ENCODE measurements at places on chromosomes 6 and 20. TPM values are rescaled to one million over a fixed set of nuclear protein-coding genes. Genes with fewer than 3 reads are reported as not detected.

Gene GSTA1
- total RNA-seq, result not detected

Gene OGFR
- 17.8 TPM for total RNA-seq

Gene FNDC11
- 0.59 TPM for total RNA-seq

Gene RGS17
- 0.69 TPM for total RNA-seq

Gene TMEM170B
- 5.8 TPM for total RNA-seq

Gene NHSL1
- 21.6 TPM for total RNA-seq

- no peak for DNase-seq
Observed at GRCh38 chr6:55182016-55182650, 7.8 kb downstream of the HCRTR2 start.

DNA sequence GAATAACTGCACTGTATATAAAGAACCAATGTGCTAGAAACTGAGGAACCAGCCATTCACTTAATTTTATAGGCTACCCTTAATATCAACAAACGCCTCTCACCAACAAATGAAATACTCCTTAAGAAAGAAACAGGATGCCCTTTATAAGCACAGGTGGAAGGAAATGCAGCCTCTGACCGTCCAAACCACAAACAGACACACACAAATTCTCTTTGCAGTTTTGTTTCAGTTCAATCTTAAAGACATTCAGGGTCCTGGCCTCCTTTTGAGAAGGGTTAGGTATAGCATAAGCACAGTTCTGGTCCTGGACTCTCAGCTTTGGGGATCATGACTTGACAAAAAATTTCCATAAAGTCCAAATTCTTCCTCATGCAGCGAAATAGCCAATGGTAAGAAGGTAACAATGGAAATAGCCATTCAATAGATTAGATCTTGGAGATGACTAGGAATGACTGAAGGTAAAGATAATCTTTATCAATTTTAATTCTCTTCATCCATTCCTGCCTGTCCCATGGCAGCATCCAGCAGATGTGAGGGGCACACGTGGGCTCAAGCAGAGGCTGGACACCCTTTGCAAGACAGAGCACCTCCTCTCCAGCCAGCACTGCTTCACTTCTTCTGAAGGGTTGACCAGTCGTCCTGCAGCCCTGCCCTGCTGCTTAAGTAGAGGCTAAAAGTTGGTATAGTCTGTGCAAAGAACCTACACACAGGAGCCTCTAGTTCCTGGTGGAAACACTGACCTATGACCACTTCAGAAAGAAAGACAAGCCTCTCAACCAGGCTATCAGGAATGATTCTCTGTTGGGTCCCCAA is 123.9 kb downstream of the CD83 start:
- DNase-seq, result no peak

DNA sequence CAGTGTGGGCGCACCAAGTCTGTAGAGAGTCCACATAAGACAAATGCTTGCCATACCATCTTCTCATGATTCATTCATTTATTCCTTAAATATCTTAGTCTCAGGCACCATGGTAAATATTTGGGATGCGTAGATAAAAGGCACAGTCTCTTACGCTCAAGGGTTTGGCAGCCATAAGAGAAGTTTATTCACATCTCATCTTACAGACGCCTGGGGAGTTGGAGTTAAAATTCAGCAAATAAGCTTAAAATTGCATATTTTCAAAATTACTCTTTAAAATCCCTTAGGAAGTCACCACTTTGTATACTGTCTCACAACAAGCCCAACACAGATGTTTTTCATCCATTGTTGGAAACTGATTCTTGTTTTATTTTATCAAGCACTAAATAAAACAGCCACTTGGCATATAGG is 363.3 kb downstream of the KIF16B start:
- peak; percentile 84 for DNase-seq

DNA sequence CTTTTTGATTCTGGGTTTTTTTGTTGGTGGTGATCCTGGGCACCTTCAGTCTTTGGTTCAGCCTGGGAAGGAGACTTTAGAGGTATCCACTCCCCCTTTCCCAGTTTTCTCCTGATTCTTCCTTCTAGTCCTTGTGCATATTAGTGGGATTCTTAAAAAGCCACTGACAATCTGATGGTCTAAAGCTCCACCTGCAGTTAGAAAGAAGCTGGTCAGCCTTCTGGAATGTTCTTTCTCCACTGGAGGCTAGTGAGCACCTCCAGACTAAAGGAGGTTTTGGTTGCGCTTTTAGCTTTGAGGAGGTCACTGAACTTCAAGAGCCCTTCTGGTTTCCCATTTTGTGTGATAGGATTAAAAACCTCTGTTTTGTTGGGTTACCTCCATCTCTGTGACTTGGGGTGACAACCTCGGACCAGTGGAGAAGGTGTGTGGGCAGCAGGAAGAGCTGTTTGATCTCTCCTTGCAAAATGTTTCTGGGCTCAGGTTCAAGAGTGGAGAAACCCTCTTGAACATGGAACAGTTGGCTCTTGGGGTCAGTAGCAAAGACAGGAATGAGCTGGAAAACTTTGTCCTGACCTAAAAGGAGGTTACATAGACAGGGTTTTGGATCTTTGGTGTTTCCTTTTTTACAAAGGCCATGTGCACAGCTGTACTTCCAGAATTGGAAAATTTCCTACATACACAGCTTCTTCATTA is 29.0 kb downstream of the JARID2 start:
- DNase-seq, result no peak

DNA sequence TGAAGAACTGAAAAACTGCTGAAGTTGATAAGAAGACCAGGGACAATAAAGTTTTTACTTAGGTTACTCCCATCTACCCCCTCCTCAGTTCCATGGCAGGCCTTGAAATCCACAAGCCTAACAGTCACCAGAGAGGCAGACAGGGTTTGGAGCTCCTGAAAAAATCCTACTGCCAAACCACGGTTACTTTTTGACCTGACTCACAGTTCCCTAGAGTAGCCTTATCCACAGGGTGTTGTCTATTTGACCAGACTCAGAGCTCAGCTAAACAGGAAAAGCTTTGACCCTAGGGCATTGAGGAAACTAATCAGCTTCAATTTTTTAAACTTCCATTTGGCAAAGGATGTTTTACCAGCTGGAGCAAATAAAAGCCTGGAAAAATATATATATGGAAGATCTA is 257.7 kb upstream of the NT5E start:
- DNase-seq, result no peak

DNA sequence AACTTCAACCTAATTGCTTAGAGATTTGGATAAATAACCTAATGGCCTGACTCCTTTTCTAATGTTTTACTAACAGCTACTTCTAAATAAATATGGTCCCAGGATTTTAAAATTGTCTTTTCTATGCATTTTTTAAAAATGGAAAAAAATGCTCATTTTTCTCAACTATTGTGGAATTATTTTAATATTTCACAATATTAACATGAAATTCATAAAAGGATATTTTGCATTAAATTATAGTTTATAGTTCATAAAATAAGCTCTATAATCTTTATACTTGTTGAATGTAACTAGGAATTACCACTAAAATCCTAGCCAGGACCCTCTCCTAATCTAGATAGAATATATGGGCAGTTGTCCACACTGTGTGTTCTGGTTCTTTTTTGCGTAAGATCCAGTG is 37.3 kb downstream of the TBPL1 start:
- no peak for DNase-seq

GRCh38 chr6:170092826-170093225 is 198.1 kb downstream of the DLL1 start:
- DNase-seq, result no peak

DNA sequence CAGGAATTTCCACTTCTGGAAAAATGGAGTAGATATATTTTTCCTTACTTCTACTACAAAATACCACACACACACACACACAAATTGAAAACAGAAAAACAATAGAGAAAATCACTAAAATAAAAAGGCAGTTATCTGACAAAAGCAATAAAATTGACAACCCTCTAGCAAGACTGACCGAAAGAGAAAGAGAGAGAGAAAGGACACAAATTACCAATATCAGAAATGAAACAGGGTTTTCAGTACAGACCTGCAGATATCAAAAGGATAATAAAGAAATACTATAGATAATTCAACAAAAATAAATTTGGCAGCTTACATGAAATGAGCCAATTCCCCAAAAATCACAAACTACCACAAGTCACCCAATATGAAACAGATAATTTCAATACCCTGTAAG is 104.7 kb downstream of the OPRM1 start:
- no peak for DNase-seq

DNA sequence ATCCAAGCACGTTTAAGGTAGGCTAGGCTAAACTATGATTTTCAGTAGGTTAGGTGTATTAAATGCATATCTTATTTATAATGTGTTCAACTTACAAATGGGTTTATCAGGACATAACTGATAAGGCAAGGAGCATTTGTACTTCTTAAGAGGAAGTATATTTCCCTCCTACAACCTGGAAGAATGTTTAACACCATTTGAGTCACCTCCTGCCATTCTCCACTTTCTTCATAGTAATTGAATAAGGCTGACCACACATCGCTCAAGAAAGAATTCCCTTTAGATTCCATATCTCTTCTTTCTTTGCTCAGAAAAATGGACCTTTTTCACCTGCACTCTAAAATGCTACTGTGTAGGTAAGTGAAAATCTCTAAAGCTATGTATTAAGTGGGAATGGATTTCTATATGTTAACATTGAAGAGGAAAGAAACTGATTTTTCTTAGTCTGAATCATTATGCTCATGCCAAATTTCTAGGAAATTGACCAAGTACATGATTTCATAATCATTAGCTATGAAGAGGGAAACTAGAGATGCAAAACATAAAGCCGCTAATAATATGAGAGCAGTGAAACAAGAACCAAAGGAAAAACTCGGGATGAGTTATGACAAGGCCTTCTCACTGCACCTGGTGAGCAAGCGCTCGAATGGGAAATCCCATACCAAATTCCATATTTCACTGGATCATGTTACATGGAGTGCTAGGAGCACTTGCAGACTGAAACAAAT is 210.4 kb downstream of the ALDH8A1 start:
- no peak for DNase-seq

- DNase-seq, result no peak
Observed at GRCh38 chr6:124164343-124164742, 360.7 kb downstream of the NKAIN2 start.

- DNase-seq, result no peak
Observed at GRCh38 chr6:24980507-24981385, 45.0 kb upstream of the RIPOR2 start.

GRCh38 chr20:24768713-24769601 is 180.1 kb upstream of the CST7 start:
- DNase-seq, result no peak

All from skin of body (tissue), 3 donors.